ENCODE measurements at places on chromosomes 3 and 15. TPM values are rescaled to one million over a fixed set of nuclear protein-coding genes. Genes with fewer than 3 reads are reported as not detected.
A peak's percentile ranks its signal among the peaks of the same experiment; 100 is the strongest.

The ZNF620 gene
- 26.2 TPM for total RNA-seq

DNA sequence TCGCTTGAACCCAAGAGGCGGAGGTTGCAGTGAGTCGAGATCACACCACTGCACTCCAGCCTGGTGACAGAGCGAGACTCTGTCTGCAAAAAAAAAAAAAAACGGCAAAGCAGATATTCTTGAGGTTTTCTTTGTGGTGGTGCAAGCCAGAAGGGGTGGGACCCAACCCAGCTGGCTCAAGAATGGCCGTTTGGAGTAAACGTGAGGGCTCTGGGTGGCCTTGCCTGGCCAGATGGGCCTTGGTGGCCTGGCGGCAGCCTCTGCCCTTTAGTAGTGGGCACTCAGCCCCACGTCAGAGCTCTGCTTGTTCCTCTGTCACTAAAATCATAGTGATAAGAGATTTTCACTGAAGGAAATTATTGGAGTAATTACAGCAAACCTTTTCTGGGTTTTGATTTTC, 50.5 kb downstream of the ATP1B3 start:
- H3K27me3 ChIP-seq: no peaks in the 10 kb centered on the region
- H3K4me3 ChIP-seq: no peak overlapping the region

The PRRT3 gene
- 11.4 TPM for total RNA-seq

GRCh38 chr3:120528163-120528562, 68.0 kb upstream of the NDUFB4 start:
- no peaks in the 10 kb centered on the region for H3K27me3 ChIP-seq
- H3K4me3 ChIP-seq: no peak overlapping the region
- DNase-seq: no peak
- no peaks in the 10 kb centered on the region for H3K4me1 ChIP-seq
- H3K27ac ChIP-seq: no peak overlapping the region

GRCh38 chr15:56234804-56235203, 8.9 kb downstream of the RFX7 start:
- no peaks in the 10 kb centered on the region for H3K27me3 ChIP-seq
- no peak overlapping the region for H3K4me3 ChIP-seq
- peaks cover 64% of the 10 kb centered on the region for H3K36me3 ChIP-seq
- no peak overlapping the region for H3K27ac ChIP-seq

- no peaks in the 10 kb centered on the region for H3K4me1 ChIP-seq
- peak within 1 kb of the TSS; percentile 45 for H3K27ac ChIP-seq
- H3K4me3 ChIP-seq: peak within 1 kb of the TSS; percentile 45
- peaks cover 10% of the 10 kb centered on the region for H3K27me3 ChIP-seq
- no peak for DNase-seq
These were observed at the start of gene DNAJA4 for GRCh38 chr15:78264304-78265136. Gene DNAJA4 (plus strand): TSS chr15:78264562. CDS start chr15:78264764, 202 bp downstream.

DNA sequence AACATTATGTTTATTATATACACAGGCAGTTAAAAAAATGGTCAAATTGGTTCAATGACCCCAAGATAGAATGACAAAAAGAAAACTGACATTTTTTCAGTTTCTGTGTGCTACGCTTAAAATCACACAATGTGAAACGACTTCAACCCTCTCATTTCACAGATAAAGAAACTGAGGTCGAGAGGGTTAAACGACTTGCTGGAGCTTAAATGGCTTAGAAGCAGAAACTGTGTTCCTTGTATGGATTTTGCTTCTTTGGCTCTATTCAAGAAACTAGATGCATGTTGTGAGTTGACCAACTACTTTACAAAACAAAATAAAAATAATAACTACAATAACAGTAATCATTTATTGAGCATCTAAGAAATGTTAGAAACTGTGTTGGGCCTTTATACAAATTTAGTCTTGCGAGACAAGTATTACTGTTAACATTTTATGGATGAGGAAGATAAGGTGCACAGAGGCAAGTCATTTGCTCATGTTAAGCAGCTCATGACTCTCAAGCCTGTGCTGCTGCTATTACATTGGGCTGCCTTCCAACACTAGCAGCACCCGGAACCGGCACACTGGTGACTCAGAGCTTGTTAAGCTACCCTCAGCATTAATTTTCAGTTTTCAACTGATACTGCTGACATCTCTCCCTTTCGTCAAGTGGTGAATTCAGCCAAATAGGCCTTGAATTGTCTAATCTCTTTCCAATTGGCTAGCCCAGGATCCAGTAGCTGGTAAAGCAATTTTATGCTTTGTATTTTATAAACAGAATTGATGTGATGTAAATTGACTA, 487.6 kb downstream of the NAALADL2 start:
- no peak overlapping the region for H3K4me3 ChIP-seq
- no peak overlapping the region for H3K27ac ChIP-seq
- peaks cover 13% of the 10 kb centered on the region for H3K4me1 ChIP-seq
- H3K36me3 ChIP-seq: no peaks in the 10 kb centered on the region
- DNase-seq: no peak
- H3K27me3 ChIP-seq: no peaks in the 10 kb centered on the region

- H3K4me3 ChIP-seq: no peak overlapping the region
- H3K27ac ChIP-seq: peak overlapping the region; percentile 57
- H3K27me3 ChIP-seq: peaks cover 11% of the 10 kb centered on the region
- peaks cover 40% of the 10 kb centered on the region for H3K4me1 ChIP-seq
- no peaks in the 10 kb centered on the region for H3K36me3 ChIP-seq
These were observed 4.9 kb downstream of the IL17RD start for GRCh38 chr3:57160076-57160764.

The SCAMP5 gene
- 58.0 TPM for total RNA-seq

The PGBD4 gene
- 1.8 TPM for total RNA-seq

- DNase-seq: no peak
- no peak overlapping the region for H3K4me3 ChIP-seq
- peak overlapping the region; percentile 70 for H3K27ac ChIP-seq
- H3K4me1 ChIP-seq: peaks cover 20% of the 10 kb centered on the region
- no peaks in the 10 kb centered on the region for H3K27me3 ChIP-seq
These were observed 71.8 kb upstream of the GATM start for GRCh38 chr15:45449916-45450867.

GRCh38 chr15:97961067-97961954, 808 bp downstream of the ARRDC4 start:
- DNase-seq: peak; percentile 33
- H3K4me3 ChIP-seq: peak overlapping the region; percentile 74
- H3K27me3 ChIP-seq: peaks cover 3% of the 10 kb centered on the region
- peaks cover 5% of the 10 kb centered on the region for H3K36me3 ChIP-seq

The LRRC57 gene
- total RNA-seq: 27.6 TPM

The GRIP2 gene
- 11.2 TPM for total RNA-seq

DNA sequence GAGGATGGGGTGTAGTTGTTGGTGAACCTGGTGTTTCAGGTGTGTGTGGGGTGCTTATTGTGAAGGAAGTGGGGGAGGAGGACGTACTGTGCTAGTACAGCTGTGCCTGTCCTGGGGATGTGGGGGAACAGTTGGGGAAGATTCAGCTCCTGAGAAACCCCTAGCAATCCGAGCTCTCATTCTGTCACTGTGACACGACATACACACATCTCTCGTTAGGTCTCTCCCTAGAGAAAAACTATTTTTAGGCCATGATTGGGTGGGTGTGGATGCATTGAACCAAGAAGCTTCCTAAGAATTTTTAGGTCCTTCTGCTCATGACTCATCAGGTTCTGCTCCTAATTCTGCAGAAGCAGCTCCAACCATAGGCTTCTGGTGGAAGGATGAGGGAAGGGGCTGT, 54.3 kb downstream of the SLC30A4 start:
- H3K27me3 ChIP-seq: peaks cover 9% of the 10 kb centered on the region
- DNase-seq: no peak
- no peak overlapping the region for H3K4me3 ChIP-seq
- peaks cover 28% of the 10 kb centered on the region for H3K4me1 ChIP-seq
- H3K36me3 ChIP-seq: no peaks in the 10 kb centered on the region
- no peak overlapping the region for H3K27ac ChIP-seq

DNA sequence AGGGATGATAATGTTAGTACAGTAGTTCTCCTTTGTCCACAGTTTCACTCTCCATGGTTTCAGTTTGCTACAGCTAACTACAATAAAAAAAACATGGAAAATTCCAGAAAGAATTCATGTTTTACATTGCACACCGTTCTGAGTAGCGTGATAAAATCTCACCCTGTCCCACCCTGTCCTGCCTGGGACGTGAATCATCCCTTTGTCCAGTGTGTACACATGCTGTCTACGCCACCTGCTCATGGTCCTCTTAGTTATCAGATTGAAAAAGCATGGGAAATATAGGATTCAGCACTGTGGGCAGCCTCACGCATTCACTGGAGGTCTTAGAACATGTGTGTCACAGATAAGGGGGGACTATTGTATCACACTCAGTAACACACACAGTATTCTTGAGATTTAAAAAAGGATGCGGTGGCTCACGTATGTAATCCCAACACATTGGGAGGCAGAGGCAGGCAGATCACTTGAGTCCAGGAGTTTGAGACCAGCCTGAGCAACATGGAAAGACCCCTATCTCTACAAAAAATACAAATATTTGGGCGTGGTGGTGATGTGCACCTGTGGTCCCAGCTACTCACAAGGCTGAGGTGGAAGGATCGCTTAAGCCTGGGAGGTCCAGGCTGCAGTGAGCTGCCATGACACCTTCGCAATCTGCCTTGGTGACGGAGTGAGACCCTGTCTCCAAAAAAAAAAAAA, 8.7 kb upstream of the FLNB start:
- no peak for DNase-seq
- H3K27ac ChIP-seq: peak overlapping the region; percentile 73
- H3K4me3 ChIP-seq: no peak overlapping the region
- H3K27me3 ChIP-seq: no peaks in the 10 kb centered on the region
- peaks cover 20% of the 10 kb centered on the region for H3K4me1 ChIP-seq
- H3K36me3 ChIP-seq: no peaks in the 10 kb centered on the region

GRCh38 chr15:91465086-91465485, 365.0 kb downstream of the SV2B start:
- DNase-seq: no peak
- H3K27ac ChIP-seq: no peak overlapping the region
- peaks cover 4% of the 10 kb centered on the region for H3K4me1 ChIP-seq

The CLRN1 gene
- not detected for total RNA-seq

GRCh38 chr15:46061002-46061401, 426.2 kb downstream of the SQOR start:
- no peaks in the 10 kb centered on the region for H3K4me1 ChIP-seq
- no peak overlapping the region for H3K4me3 ChIP-seq
- no peaks in the 10 kb centered on the region for H3K27me3 ChIP-seq
- no peak for DNase-seq

The HCLS1 gene
- 0.46 TPM for total RNA-seq

- no peak overlapping the region for H3K4me3 ChIP-seq
- DNase-seq: no peak
- no peaks in the 10 kb centered on the region for H3K27me3 ChIP-seq
- no peak overlapping the region for H3K27ac ChIP-seq
- H3K4me1 ChIP-seq: no peaks in the 10 kb centered on the region
These were observed 8.4 kb downstream of the KBTBD8 start for GRCh38 chr3:67006460-67006859.

GRCh38 chr15:71639471-71639870, 170.9 kb upstream of the NR2E3 start:
- H3K4me3 ChIP-seq: no peak overlapping the region
- H3K27me3 ChIP-seq: peaks cover 19% of the 10 kb centered on the region
- no peak for DNase-seq
- H3K36me3 ChIP-seq: no peaks in the 10 kb centered on the region

The TLR9 gene
- total RNA-seq: not detected

DNA sequence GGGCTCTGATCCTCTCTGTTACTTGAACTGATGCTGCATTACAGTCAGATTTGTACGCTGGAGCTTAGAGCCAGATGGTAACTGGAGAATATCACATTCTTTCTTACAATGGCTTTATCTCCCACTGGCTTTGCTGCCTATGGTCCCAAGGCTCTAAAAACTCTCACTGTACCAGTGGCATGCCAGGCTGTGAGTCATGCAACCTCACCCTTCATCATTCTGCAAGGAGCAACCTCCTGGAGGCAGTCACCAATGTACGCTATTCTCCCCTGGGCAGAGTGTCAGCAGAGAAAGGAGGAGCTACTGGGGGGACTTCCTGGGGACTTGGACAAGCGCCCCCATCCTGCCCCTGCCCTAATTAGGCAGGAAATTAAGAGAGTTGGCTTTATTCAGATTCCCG, 97.9 kb upstream of the EIF1B start:
- H3K4me3 ChIP-seq: no peak overlapping the region
- no peak for DNase-seq
- H3K27ac ChIP-seq: no peak overlapping the region

The CLEC3B gene
- total RNA-seq: not detected

DNA sequence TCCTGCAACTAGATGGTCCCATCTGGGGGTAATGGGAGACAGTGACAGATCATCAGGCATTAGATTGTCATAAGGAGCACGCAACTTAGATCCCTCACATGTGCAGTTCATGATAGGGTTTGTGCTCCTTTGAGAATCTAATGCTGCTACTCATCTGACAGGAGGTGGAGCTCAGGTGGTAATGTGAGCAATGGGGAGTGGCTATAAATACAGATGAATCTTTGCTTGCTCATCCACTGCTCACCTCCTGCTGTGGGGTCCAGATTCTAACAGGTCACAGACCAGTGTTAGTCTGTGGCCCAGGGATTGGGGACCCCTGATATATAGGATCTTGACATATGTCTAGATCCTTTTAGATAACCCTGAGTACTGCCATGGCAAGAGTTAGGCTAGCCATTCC, 52.7 kb downstream of the RASGRF1 start:
- no peaks in the 10 kb centered on the region for H3K4me1 ChIP-seq
- H3K4me3 ChIP-seq: no peak overlapping the region
- H3K36me3 ChIP-seq: no peaks in the 10 kb centered on the region
- H3K27me3 ChIP-seq: peaks cover 28% of the 10 kb centered on the region
- no peak overlapping the region for H3K27ac ChIP-seq
- DNase-seq: no peak

- DNase-seq: no peak
- H3K36me3 ChIP-seq: no peaks in the 10 kb centered on the region
- H3K4me3 ChIP-seq: no peak overlapping the region
- H3K4me1 ChIP-seq: peaks cover 24% of the 10 kb centered on the region
- H3K27me3 ChIP-seq: peaks cover 56% of the 10 kb centered on the region
These were observed 18.8 kb upstream of the DGKG start for GRCh38 chr3:186380622-186381380.

The LCTL gene
- 1.5 TPM for total RNA-seq

DNA sequence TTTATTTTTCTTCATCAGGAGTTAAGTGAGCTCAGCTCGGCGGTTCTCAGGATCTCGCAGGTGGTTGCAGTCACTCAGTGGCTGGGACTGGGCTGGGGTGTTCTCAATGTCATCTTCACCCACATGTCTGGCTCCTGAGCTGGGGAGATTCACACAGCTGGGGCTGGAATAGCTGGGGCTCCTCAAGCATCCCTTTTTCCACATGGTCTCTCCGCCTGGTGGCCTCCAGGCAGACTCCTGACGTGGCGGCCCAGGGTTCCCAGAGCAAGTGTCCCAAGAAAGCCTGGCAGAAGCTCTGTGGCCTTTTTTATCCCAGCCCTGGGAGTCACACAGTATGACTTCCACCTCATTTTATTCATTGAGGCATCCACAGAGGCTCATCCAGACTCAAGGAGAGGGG, 84.1 kb upstream of the ANKRD34C start:
- DNase-seq: no peak
- no peaks in the 10 kb centered on the region for H3K4me1 ChIP-seq
- H3K27ac ChIP-seq: no peak overlapping the region
- H3K27me3 ChIP-seq: peaks cover 39% of the 10 kb centered on the region
- H3K36me3 ChIP-seq: no peaks in the 10 kb centered on the region
- H3K4me3 ChIP-seq: no peak overlapping the region

DNA sequence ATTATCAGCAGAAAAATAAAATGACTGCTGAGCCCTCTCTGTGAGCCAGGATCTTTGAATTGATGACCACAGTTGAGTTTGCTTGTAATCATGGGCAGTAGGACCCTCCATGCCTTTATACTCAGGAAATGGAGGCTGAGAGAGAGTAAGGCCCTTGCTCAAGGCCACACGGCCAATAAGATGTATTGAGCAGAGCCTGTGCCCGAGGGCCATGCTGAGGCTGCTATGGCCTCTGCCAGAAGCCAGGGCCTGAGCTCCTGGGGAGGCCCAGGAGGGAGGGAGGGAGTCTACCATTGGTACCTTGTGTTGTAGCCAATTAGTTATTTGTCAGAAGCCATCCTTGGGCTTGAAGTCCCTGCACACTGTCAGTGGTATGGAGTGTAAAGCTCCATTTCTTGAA, 151.4 kb downstream of the DNAJB8 start:
- H3K4me1 ChIP-seq: peaks cover 6% of the 10 kb centered on the region
- no peak overlapping the region for H3K4me3 ChIP-seq
- H3K36me3 ChIP-seq: no peaks in the 10 kb centered on the region

Measured in progenitor cell of endocrine pancreas (in vitro differentiated cells).